OCI-LY7 (cell line): ENCODE measurements at places on chromosomes 5 and 9. TPM values are rescaled to one million over a fixed set of nuclear protein-coding genes. Genes with fewer than 3 reads are reported as not detected.

Gene ELAVL2
- total RNA-seq, result not detected in 2 replicates

Gene C9orf50
- not detected in 2 replicates for total RNA-seq

Gene GTF3C4
- 18.6 and 19.0 TPM in 2 replicates for total RNA-seq

Gene PHF24
- not detected in 2 replicates for total RNA-seq

Gene NDUFAF2
- total RNA-seq, result 34.5 and 36.8 TPM in 2 replicates

Gene TAS2R1
- total RNA-seq, result not detected in 2 replicates

Gene FBN2
- total RNA-seq, result not detected in 2 replicates

- no peak for DNase-seq
These were observed 4.3 kb downstream of the NHP2 start for GRCh38 chr5:178149199-178149932.

DNA sequence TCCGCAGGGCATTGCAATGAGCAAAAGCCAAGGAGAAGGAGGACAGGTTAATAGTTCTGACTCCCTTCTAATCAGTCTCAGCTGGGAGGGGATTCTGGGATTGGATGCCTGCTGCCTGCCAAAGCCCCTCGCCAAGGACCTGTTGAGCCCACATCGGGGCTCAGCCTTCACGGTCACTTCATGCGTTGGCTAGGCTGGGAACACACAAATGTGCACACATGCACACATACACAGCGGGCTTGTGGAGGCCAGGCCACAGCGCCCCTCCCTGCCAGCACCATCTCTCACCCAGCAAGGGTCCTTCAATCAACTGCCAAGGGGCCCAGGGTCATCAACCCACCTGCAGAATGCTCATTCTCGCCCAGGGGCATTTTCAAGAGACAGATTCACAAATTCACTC is 113.9 kb downstream of the C5orf15 start:
- no peak for DNase-seq

DNA sequence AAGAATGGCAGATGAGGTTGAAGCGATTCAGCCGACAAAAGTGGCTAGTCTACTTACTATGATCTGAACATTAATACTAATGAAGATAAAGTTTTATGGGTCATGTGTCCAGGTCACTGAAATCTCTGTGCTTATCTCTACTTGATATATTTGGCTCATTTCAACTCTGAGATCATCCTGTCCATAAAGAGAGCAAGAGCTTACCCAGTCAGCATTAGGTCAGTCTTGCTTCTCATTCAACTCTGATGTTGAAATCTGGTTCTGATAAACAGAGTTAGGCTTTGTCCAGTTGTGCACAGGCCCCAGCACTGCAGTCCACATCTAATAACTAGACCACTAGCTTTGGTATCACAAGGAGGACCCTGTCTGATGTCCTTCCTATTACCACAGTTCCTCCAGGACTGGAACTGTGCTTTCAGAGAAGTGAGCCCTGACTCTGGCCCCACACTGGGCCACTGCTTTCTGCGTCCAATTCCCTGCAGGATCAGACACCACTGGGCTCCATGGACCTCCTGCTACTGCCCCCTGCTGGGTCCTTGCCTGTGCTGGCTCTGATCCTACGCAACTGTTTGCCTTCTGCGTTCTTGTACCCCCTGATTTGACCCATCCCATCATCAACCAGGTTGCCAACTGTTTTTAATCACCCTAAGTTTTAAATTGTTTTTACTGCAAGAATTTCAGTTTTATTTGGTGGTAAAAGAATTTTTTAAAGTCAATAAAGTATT is 23.7 kb upstream of the FAM120A start:
- DNase-seq, result no peak

DNA sequence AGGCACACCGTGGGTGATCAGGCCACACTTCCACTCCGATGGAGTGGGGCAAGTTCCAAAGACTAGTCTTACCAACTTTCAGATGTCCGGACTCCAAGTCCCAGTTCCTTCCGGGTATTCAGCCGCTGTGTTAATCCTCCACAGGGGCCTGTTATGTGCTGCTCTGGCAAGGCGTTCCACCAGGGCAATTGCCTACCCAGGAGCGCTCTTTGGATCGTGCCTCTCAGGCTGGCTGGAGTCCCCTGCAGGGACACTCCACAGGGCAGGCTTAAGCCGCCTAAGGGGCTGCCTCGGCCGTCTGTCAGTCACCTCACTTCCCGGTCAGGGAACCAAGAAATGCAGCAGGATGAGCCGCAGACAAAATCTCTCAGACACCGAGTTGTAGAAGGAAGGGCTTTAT is 118.7 kb upstream of the CCNG1 start:
- DNase-seq, result no peak

GRCh38 chr5:137565450-137565849 is 66.3 kb upstream of the SPOCK1 start:
- DNase-seq, result no peak

DNA sequence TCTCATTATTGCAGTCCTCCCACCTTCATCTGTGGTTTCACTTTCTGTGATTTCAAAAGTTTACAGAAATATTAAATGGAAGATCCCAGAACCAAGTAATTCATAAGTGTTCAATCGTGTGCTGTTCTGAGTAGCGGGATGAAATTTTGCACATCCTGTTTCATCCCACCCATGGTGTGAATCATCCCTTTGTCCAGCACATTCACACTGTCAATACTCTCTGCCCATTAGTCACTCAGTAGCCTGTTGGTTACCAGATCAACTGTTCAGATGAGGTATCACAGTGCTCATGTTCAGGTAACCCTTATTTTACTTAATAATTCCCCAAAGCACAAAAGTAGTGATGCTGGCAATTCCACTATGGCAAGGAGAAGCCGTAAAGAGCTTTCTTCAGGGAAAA is 26.8 kb downstream of the FAM81B start:
- DNase-seq, result no peak

GRCh38 chr5:146105477-146105876 is at the start of gene PLAC8L1:
Gene PLAC8L1, minus strand, starts transcription at chr5:146105577. Its CDS starts 1,266 bp downstream, at chr5:146104311.
- DNase-seq, result no peak

- DNase-seq, result no peak
These were observed 189.5 kb downstream of the LURAP1L start for GRCh38 chr9:12964271-12964670.

DNA sequence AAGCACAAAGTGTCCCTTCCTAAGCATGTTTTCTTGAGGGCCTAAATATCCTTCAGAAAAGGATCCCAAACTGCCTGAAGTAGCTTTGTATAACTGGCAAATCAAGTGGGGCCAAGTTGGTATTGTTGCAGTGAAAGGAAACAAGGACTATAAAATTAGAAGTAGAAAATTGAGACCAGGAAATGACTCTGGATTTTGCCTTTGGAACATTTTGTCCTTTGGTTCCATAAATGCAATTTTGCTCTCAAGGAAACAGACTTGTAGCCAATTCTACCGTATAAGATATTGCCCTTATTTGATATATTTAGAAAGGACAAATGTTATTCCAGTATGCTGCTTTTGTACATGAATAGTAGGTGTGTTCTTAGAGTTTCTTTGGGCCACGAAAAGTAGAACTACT is 34.4 kb downstream of the RABGAP1 start:
- no peak for DNase-seq

- no peak for DNase-seq
These were observed 174.5 kb upstream of the RAD23B start for GRCh38 chr9:107108342-107109130.

DNA sequence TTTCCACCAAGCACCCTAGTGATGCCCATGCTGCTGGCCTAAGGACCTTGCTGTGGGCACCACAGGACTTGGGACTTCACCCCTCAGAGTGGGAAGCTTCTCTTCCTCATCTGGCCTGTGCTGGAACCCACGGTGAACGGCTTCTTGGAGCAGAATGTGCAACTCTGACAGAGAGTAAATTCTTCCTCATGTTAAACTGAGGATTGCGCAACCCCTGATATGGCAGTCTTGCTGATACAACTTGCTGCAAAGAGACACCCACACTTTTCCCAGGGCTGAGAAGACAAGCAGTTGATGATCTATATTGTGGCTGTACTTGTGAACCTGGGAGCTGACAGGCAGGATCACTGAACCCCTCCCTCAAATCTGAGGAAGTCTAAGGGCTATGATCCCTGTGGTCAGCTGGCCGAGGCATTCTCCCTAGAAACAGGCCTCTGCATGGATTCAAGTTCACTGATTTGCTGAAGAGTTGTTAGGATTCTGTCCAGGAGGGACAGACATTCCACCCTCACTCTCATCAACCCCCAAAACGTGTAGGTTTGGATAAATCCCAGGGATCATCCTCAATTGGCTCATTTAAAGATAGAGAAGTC is 307.2 kb downstream of the MTRR start:
- DNase-seq, result no peak

GRCh38 chr5:171093598-171093997 is 215.4 kb upstream of the TLX3 start:
- no peak for DNase-seq

GRCh38 chr5:77321793-77322394 is 111.4 kb downstream of the PDE8B start:
- no peak for DNase-seq

DNA sequence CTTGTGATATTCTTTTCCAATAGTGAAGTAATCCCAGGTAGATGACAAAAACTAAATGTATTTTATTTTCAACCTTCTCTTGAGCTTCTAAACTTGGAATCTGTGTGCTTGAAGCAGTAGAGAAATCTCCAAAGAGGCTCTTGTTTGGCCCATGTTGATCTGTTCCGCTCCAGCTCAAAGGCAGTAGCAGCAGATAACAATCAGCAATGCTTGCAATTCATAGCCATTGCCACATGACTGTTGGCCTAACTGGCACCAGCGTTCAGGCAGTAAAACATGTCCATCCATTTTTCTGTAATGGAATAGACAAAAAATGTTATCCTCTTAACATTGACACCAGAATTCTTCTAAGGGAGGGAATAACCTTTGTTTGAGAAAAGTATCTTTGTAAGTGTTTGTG is 270.7 kb upstream of the MSX2 start:
- no peak for DNase-seq

- DNase-seq, result no peak
These were observed 39.4 kb downstream of the SCAI start for GRCh38 chr9:125103770-125104460.

- DNase-seq, result no peak
These were observed 53.3 kb downstream of the MEGF10 start for GRCh38 chr5:127343866-127344265.

DNA sequence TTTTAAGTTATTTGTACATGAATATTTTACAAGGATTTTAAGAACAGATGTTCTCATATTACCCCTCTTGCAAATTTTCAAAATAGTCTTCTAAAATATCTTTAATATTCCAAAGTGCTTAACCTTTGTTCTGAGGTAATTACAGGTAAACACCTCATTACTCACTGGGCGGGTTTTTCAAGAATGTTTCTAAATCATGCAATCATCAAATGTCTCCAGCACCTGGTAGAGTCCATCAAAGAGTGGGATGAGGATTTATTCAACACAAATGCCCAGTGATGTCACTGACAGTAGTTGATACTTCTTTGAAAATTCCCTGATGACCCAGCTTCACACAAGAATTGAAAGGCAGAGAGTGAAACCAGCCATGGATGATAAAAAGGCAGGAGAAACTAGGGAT is 114.4 kb downstream of the SEC61B start:
- DNase-seq, result no peak

GRCh38 chr5:167949435-167949834 is 342.0 kb upstream of the WWC1 start:
- DNase-seq, result no peak

DNA sequence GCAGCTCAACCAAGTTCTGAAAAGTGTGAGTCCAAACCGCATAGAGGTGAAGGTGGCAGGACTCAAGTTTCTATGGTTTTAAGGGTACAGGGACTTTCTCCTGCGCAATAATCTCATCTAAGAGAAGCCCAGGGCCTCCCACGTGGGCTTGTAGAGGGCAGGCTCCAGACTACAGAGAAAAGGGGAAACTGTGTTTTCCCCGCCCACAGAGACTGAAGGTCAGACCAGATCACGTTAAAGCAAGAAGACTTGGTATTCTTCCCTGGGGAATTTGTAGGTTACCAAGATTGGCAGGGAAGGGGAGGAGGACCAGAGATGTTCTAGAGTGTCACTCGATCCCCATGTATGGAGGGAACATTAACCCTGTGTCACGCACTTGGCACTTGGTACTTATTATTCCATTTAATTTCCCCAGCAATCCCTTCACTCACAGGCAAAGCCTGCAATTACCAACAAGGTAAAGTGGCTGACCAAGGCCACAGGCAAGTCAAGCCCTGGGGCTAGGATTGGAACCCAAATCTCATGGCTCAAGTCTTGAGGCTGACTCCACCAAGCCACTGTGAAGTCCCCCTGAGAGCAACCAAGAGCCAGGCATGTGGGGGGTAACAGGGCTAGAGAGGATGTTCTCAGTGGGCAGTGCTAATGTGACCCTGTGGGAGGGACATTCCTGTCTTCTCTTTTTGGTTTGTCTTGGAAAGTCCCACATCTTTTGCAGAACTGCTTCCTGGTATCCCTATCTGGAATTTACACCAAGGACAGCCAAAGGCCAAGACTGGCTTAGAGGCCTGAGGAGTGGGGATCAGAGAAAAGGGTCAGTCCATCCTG is 18.3 kb upstream of the NEK6 start:
- DNase-seq, result no peak

DNA sequence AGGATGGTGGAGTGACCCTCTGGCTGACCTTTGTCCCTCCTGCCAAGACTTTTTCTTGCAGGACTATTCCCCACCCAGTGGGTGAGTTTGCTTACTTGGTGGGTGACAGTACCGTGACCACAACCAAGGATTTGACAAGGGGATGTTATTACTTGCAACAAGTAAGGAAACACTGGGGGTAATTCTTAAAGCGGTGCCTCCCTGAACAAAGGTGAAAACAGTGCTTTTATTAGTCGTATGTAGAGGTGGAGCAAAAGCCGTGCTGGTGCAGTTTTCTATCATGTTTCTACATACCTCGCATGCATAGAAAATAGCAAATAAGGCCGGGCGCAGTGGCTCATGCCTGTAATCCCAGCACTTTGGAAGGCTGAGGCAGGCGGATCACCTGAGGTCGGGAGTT is 41.0 kb upstream of the KDM4C start:
- DNase-seq, result no peak

DNA sequence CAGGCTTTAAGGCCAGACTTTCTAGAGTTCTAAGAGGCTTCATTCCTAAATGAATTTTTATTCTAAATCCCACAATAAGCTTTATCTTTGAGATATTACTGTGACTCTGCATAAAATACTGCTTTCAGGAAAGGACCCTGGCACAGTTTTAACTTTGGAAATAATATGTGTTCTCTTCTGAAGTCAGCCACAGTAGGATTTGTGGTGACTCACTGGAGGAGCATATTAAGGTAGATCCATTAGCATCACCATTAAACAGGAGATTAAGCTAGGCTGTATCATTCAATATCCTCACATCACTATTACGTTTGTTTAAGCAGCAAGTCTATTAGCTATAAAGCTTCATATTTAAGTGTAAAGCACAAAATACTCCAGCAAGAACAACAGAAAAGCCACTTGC is 186.1 kb upstream of the IZUMO3 start:
- no peak for DNase-seq

GRCh38 chr9:127608104-127608966 is 3.7 kb upstream of the STXBP1 start:
- peak; percentile 59 for DNase-seq
